ENCODE measurements at places on chromosomes 5 and 9.

GRCh38 chr5:83645936-83646335, 74.7 kb downstream of the HAPLN1 start:
- no peak for DNase-seq

DNA sequence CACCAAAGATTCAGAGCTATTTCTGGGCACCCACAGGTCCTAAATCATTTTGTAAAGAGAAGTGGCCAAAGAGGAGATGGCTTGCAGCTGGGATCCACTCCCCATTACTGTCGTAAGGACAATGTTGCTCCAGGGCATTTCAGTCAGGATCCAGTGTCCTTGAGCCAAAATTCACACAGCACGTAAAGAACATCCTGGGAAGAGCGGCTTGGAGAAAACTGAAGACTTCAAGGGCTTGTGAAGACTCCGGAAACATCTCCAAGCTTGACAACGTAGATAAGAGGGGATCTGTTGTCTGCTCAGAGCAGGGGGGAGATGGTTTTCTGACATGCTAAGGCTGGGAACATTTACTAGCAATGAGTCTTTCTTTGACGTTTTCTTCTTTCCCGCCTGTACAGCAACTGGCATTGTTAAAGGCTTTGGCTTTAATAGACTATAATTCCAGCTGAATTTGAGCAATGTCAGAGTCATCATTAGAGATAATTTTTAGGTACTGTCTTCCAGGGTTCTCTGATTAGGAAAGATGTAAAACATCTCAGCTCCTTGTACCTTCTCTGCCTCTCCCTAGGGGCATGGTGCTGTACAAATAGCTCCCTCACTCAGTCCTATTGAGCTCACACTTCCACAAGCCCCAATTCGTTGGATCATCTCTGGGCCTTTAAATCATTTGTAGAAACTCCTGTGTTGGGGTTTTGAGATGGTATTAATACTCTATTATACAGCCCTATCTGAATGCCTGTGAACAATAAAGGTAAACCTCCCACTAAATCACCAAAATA, 39.7 kb downstream of the EGFLAM start:
- DNase-seq, result no peak

DNA sequence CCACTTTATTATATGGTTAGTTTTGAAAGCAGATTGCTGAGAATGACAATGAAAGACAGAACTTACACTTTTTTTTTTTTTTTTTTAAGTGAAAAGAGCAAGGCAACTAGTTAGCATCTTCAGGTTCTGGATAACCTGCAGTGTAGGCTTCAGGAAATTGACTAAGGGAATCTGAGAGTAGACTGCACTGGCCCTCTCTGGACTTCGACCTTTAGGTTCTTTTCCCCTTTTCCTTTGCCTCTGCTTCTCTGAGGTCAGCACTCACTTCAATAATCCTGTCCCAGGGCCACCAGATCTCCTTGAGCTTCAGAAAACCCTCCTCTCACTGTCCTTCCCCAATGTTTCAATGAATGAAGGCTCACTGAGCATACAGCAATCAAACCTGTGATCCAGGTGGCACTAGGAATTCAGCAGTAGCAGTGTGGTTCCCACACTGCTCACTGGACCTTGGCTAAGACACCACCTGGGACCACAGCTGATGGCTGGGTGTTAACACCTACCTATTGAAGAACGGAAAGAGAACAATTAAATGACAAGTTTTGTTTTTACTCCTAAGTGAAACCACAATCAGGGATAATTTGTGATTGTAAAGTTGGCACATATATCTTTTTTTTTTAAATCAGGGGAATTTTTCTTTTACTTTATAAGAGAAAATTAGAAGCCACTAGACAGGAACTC, 85.8 kb upstream of the IL6ST start:
- no peak for DNase-seq

- DNase-seq, result no peak
These were observed 14.9 kb upstream of the SLC22A5 start for GRCh38 chr5:132354381-132355139.

- no peak for DNase-seq
These were observed 166.5 kb upstream of the PRR16 start for GRCh38 chr5:120297616-120298015.

GRCh38 chr5:74051076-74051475, 425.1 kb downstream of the ARHGEF28 start:
- DNase-seq, result no peak

DNA sequence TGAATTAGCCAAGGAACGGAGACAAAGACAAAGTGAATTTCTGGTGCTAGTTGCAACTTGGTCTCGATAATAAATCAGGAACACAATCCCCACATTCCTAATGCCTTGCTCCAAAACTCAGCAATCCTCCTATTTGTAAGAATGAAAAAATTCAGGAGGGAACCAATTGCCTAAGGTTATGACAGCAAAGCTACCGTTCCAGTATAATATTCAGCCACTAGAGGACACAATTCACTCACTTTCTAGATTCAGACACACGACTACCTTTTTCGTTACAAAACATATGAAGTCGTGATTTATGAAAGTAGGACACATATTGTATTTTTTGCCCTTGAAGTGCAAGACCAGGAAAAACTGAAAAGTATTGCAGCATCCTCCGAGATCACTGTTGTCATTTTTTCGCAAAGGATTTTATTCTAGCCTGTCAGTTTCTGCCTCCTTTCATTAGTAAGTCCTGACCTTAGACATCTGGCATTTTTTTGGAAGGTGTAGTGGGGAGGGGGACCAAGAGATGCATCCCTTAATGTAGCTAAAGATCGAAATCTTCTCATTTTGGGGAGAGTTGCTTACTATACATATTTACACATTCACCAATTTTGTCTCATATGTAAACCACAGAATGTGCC, 133.1 kb downstream of the DOCK8 start:
- no peak for DNase-seq

- DNase-seq, result peak; percentile 8
These were observed 40.4 kb downstream of the ZDHHC21 start for GRCh38 chr9:14652729-14653377.

DNA sequence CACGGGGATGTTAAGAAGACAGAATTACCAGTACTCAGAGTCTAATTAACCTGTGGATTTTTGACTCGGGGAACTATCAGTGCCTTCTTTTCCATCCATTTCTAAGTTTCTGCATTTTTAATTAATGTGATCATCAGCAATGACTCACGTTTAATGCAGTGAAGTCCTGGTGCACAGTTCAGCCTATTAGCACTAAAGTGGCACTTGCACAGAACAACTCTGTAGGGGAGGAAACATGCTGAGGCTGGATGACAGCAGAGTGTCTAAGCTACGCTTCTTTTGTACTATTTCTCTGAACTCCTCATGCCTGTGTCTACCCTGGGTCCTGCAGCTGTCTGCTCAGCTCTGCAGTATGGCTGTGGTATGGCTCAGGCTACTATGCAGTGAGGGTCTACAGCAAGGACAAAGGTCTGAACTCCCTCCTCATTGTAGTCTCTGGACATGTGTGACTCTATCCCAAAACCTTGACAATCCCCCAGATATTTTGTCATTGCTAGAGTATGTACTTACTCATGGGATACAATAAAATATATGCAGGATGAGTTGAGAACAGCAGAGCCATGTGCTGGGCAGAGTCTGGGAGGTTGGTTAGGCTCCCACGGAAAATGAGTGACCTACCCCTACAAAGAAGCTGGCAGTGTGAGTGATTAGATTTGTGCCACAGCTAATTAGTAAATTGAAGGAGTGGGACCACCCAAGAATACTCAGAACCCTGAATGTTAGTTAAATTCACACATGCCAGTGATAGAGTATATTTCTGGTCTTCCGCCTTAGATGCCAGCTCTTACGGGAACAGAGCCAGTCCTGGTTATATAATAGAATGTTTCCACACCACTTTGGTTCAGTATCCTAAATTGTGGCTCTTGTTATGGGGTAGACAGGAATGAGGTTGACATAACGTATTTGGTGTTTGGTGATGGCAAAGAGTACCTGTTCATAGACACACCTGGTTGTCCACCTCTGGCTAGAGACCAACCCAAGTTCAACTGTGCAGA, 148.0 kb downstream of the GHR start:
- DNase-seq, result no peak

DNA sequence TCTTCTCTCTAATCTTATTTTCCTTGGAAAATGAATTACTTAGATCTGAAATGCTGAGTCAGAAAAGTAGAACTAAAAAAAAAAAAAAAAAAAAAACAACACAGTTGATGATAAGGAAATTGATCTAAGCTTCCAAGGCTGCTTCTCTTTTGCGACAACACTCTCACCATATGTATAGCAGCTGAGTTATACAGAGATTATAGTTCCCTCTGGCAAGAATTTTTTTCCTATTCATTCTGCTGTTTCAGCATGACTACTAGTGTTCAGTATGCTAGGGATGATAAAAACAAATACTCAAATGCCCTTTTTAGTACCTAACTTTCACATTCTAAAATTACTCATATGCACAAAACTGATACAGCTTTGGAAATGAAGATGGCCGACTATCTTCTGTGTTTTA, 267.3 kb downstream of the MLLT3 start:
- DNase-seq, result no peak

DNA sequence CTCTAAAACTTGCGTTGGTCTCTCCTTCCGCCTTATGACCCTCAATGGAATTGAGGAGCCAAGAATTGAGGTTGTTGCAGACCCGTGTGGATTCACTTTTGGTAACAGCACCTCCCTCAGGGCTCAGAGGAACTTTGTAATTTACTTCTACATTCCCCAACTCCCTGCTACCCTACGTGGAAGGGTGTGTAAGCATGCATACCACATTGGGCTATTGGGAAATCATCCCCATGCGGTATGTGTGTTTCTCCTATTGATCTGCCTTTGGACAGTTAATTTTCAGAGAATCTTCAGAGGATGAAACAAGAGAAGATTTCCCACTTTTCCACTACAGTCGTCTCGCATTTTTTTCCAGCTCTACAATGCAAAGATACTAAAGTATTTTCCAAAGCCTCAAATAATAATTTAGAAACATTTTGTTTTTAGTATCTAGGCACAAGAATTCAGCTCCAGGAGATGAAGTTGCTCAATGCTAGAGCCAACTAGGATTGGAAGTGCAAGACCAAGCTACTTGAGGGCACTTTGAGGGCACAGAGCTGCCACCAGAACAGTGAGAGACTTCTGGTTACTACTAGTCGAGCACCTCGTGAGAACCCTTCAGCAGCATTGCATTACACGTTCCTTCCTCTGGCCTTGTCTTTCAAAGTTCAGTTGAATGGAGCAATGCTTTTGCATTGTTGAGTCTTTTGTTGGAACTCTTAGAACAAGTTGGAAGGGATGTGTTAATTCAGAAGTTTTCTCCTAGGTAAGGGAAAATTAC, 3.4 kb downstream of the C1QTNF3 start:
- DNase-seq, result no peak

DNA sequence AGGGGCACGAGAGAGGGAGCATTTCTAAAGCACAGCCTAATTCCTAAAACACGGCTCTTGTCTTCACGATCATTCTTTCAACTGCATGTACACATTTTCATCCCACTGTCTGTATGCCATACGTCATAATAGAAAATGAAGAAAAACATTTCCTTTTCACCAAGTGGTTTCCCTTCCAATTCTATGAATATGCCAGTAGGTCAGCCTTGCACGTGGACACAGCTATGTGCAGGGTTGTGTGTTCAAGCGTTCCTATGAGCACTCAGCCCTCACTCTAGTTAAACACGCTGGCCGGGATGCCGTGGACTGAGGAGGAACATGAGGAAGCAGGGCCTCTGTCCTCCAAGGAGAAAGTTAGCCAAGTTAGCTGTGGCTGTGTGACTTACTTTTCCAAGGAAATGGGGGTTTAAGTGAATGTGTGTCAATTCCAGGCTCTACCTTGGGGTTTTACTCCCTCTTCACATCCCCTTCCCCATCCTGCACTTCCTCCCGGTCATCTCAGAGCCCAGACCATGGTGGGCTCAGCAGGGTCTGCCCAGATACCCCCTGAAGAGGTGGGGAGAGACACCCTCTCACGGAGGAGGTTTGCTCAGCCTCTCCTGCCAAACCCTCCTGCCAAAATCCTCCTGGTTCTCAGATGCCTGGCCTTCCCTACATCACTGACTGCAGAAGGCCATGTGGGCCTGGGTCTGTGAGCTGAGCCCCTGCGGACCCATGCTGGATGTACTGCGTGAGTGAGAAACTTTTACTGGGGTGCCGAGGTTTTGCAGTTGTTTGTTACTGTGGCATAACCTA, 230.6 kb downstream of the FSTL4 start:
- DNase-seq, result no peak

DNA sequence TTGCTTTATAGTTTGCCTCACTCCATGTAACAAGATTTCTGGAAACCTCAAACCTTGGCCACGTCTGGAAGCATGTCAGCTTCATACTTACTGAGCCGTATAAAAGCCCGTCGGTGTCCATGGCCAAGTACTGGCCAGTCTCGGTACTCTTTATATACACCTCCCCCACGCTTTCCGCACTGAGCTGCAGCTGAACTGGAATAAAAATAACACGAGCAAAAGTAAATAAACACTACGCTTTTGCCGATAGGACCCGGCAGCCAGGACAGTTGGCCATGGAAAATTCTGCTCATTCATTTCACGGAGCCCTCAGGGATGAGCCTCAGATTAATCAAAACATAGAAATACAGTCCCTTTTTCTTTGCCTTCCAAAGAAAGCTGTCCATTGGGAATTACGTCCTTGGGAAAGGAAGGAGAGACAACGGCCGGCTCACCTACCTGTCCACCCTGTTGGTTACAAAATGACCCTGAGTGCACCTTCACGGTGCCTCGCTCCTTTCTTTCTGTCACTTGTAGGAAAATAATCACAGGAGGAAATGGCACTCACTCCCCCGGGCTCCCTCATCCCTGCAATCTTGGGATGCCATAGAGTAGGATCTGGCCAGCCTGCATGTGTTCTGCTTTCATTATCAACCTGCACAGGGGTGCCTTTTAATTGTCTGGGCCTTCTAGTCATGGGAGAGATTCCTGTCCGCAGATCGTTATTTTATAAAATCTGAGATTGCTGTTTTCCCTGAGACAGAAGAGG, 85.1 kb downstream of the FGF1 start:
- DNase-seq, result peak; percentile 48

- DNase-seq, result no peak
These were observed 148.1 kb upstream of the MPDZ start for GRCh38 chr9:13427587-13427986.
